Smooth muscle cell of the pulmonary artery (primary cell): ENCODE measurements at places on chromosomes 6 and 20. TPM values are rescaled to one million over a fixed set of nuclear protein-coding genes. Genes with fewer than 3 reads are reported as not detected.

The CD40 gene
- total RNA-seq: 1.1 and 8.8 TPM in 2 replicates

The MMP24 gene
- 0.98 and 2.0 TPM in 2 replicates for total RNA-seq

The NOL7 gene
- 31.8 and 36.0 TPM in 2 replicates for total RNA-seq

The SPTLC3 gene
- 3.8 and 3.9 TPM in 2 replicates for total RNA-seq

The PRELID3B gene
- total RNA-seq: 66.5 and 71.0 TPM in 2 replicates

The PAK5 gene
- total RNA-seq: 0.03 TPM in 1 of 2 replicates, not detected in the other

The MRAP2 gene
- 2.7 and 11.2 TPM in 2 replicates for total RNA-seq

The PLN gene
- total RNA-seq: 4.9 and 17.5 TPM in 2 replicates

The MTFR2 gene
- 0.33 and 0.46 TPM in 2 replicates for total RNA-seq

The OR12D3 gene
- not detected in 2 replicates for total RNA-seq

The HLA-DPB1 gene
- 2.8 and 19.5 TPM in 2 replicates for total RNA-seq

The HEY2 gene
- 0.63 and 0.78 TPM in 2 replicates for total RNA-seq

The MLN gene
- total RNA-seq: not detected in 2 replicates

The IMPG1 gene
- total RNA-seq: not detected in 2 replicates

The KLC4 gene
- 19.8 and 24.2 TPM in 2 replicates for total RNA-seq

The SPATS1 gene
- total RNA-seq: not detected in 2 replicates

The BTNL2 gene
- not detected in 2 replicates for total RNA-seq

The SLC22A7 gene
- total RNA-seq: not detected in 2 replicates

The LY6G6D gene
- not detected in 2 replicates for total RNA-seq

The MOCS1 gene
- total RNA-seq: 18.1 and 31.3 TPM in 2 replicates

The MYT1 gene
- not detected in 2 replicates for total RNA-seq

The TMEM170B gene
- total RNA-seq: 1.8 and 2.2 TPM in 2 replicates

The HLA-DMB gene
- 0.07 and 0.59 TPM in 2 replicates for total RNA-seq

The GDAP1L1 gene
- total RNA-seq: not detected in 2 replicates

The PACSIN1 gene
- 0.07 TPM in 1 of 2 replicates, not detected in the other for total RNA-seq

The AVP gene
- not detected in 2 replicates for total RNA-seq

The C2 gene
- 1.7 and 4.7 TPM in 2 replicates for total RNA-seq

The FOXS1 gene
- total RNA-seq: 20.6 and 23.1 TPM in 2 replicates

The SNPH gene
- 12.0 and 21.3 TPM in 2 replicates for total RNA-seq

The SYCP2L gene
- 0.07 TPM in 1 of 2 replicates, not detected in the other for total RNA-seq

The PTPRT gene
- under 0.01 and 0.07 TPM in 2 replicates for total RNA-seq

The FAM162B gene
- total RNA-seq: 2.2 and 11.5 TPM in 2 replicates

The AGER gene
- total RNA-seq: 0.30 and 0.33 TPM in 2 replicates

The PROKR2 gene
- total RNA-seq: not detected in 2 replicates

The NR2E1 gene
- not detected in 2 replicates for total RNA-seq

The STMND1 gene
- not detected in 2 replicates for total RNA-seq

The ENPP4 gene
- total RNA-seq: 0.89 and 17.1 TPM in 2 replicates

The C6orf58 gene
- not detected in 2 replicates for total RNA-seq

The SPAG4 gene
- total RNA-seq: 18.4 and 23.3 TPM in 2 replicates

The TSHZ2 gene
- 0.26 and 3.1 TPM in 2 replicates for total RNA-seq

The MYH7B gene
- total RNA-seq: 0.13 and 0.20 TPM in 2 replicates

The CST5 gene
- not detected in 2 replicates for total RNA-seq

The ROS1 gene
- 0.07 TPM in 2 replicates for total RNA-seq

The HIVEP1 gene
- 19.5 and 24.3 TPM in 2 replicates for total RNA-seq

The CPNE5 gene
- total RNA-seq: 0.17 and 0.20 TPM in 2 replicates

The LAMA5 gene
- 243 and 256 TPM in 2 replicates for total RNA-seq

The ASIP gene
- not detected in 2 replicates for total RNA-seq

The IRF4 gene
- under 0.01 TPM in 1 of 2 replicates, not detected in the other for total RNA-seq

The CALHM5 gene
- 6.8 and 12.1 TPM in 2 replicates for total RNA-seq

The ERVFRD-1 gene
- total RNA-seq: not detected in 2 replicates
